ENCODE measurements at places on chromosomes 16 and 17.
A peak's percentile ranks its signal among the peaks of the same experiment; 100 is the strongest.

GRCh38 chr16:87976665-87977064 is 25.4 kb downstream of the BANP start:
- DNase-seq, result peak; percentile 79

- no peak for DNase-seq
Observed at GRCh38 chr16:50448522-50448921, 79.7 kb upstream of the BRD7 start.

DNA sequence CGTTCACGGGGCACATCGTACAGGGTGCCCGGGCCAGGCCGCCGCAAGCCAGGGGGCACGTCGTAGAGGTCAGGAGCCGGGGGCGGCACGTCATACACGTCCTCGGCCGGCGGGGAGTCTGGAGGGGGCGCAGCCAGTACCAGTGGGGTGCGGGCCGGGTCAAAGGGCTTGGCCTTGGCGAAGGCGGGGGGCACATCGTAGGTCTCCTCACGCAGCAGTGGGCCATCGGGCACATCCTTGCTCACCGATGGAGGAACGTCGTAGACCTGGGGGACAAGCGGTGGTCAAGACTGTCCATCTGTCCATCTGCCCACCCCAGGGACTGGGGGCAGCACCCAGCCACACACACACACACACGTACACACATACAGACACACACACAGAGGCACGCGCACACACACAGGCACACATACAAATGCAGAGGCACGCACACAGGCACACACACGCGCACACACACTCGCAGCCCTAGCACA is 15.7 kb downstream of the BCAR1 start:
- no peak for DNase-seq

GRCh38 chr17:81846743-81847689 is 12.2 kb upstream of the PPP1R27 start:
- no peak for DNase-seq

GRCh38 chr16:58537124-58537906 is 22.0 kb downstream of the SETD6 start:
- DNase-seq, result no peak

DNA sequence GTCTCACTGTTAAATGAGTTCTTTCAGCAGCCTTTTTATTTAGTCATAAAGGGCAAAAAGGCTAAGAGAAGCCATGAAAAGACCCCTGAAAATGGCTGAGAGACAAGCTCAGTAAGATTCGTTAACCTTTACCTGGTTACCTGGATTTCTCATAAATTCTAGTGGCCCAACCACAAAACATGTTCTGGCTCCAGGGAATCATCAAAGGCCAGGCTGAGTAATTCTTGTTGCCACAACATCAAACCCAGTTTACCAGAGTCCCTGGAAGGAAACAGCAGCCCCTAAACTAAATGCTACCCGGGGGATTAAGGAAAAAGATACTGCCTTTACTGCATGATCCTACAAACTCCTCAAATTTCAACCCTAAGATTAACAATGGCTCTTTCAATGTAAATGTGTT is 15.8 kb downstream of the CYTH1 start:
- DNase-seq, result no peak

- DNase-seq, result peak; percentile 57
Observed at GRCh38 chr16:48426244-48427141, 41.3 kb upstream of the SIAH1 start.

- DNase-seq, result no peak
Observed at GRCh38 chr17:80737106-80738019, 192.7 kb downstream of the RPTOR start.

DNA sequence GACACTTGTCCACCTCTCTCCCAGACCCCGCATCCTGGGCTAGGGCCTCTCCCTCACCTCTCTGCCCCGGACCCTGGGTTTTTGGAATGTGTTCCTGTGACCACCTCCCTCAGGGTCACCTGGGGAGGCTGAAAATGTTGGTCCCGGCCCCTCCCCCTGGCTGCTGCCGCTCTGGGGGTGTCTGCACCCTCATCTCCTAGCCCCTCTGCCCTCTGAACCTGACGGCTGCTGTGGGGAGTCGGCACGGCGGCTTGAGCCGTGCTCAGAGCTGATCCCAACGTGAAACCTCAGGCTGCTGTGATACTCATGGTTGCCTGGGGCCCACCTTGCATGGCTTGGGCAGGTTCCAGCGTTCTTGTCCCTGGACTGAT is 42.8 kb downstream of the ADCY7 start:
- DNase-seq, result no peak

DNA sequence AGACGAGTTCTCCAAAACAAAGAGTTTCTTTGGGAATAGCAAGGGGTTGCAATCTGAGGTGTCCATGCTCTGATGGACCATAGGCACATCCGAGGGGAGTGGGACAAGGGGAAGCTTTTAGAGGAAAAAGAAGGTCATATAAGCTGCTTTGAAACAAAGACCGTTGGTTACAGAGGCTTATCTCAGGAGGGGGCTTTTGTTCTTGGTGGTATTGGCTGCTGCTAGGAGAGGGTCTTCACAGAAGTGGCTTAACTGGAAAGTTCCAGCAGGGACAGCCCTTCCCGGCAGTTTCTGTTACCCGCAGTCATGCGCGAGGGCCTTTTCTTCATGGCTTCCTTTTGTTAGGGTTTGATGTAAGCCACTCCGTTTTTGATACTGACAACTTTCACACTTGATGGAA is 76.0 kb downstream of the RAP1GAP2 start:
- no peak for DNase-seq

- DNase-seq, result no peak
Observed at GRCh38 chr16:89345642-89346150, 128.2 kb downstream of the ZNF778 start.

DNA sequence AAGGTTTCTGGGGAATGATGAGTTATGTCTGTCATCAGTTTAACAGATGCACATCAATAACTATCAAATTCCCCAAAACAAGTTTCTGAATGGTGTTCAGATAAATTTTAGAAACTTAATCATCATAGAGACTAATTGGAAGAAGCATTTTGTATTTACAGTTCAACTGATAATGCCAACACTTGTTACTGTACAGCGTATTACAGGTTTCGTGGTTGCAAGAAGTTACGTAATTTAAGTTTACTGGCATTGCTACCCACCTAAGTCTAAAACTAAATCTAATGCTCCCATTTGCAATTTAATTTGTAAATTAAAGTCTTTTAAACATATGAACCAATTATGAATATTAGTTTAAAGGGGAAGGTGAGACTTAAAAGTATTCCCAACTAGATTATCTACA is 3.0 kb downstream of the SRSF1 start:
- DNase-seq, result no peak

DNA sequence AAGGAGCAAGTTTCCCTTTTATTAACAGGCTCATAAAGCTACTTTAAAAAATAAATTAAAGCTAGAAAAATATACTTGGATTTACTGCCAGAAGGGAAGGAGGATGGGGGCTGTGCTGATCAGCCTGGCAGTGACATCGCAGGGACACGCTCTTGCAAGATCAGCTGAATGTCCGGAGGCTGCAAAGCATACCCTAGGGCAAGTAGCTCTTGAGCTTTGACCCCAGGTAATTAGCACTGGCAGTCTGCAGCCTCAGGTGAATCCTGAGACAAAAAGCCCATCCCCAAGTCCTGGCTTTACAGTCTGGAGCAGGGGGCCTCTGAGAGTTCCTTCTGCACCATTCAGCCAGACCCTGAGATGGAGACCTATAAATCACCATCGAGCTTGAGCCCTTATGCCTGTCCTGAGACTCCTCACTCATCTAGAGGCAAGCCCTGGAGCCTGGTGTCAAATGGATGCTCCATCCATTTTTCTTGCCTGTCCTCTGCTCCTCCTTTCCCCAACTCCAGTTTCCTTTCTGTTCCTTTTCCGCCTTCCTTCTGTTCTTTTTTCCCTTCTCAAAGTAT is 131.7 kb downstream of the TMEM114 start:
- no peak for DNase-seq

DNA sequence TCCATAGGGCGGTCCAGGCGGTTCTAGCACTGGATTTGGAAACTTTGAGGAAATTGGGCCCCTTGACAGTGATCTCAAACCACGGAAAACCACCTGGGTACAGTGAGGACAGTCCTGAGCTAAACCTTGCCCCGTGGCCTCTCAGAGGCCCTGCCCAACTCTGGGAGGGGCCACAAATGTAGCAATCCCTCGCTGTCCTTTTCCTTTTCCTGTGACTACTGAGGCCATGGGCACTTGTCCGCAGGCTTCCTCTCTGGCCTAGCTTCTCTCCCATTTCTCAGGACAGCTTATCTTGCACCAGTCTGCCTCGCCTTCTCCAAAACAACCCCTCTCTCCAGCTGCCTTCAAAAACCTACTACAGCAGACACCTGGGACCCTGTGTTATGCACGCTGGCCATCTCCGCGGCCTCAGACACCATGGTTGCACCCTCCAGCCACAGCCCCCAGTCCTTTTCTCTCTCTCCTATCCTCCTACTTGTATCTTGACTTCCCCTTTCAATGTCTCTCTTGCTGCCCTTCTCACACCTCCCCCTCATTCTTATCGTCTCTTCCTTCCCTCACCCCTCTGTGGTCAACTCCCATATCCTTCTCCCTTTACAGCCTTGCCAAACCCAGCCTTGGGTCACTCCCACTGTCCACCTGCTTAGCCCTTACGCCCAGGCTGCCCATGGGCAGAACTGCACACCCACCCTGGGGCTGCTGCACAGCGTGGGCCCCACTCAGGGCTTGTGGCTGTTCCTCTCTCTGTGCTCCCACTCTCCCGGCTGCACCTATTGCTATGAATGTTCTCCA is 7.6 kb downstream of the SCPEP1 start:
- no peak for DNase-seq

- DNase-seq, result no peak
Observed at GRCh38 chr16:5062051-5062450, 3.7 kb downstream of the C16orf89 start.
